ENCODE measurements at places on chromosomes 11 and 22. TPM values are rescaled to one million over a fixed set of nuclear protein-coding genes. Genes with fewer than 3 reads are reported as not detected.

- no peak for DNase-seq
These were observed 37.6 kb downstream of the MS4A2 start for GRCh38 chr11:60125956-60126585.

The MYH9 gene
- 339 TPM for total RNA-seq

The AGBL2 gene
- 0.76 TPM for total RNA-seq

DNA sequence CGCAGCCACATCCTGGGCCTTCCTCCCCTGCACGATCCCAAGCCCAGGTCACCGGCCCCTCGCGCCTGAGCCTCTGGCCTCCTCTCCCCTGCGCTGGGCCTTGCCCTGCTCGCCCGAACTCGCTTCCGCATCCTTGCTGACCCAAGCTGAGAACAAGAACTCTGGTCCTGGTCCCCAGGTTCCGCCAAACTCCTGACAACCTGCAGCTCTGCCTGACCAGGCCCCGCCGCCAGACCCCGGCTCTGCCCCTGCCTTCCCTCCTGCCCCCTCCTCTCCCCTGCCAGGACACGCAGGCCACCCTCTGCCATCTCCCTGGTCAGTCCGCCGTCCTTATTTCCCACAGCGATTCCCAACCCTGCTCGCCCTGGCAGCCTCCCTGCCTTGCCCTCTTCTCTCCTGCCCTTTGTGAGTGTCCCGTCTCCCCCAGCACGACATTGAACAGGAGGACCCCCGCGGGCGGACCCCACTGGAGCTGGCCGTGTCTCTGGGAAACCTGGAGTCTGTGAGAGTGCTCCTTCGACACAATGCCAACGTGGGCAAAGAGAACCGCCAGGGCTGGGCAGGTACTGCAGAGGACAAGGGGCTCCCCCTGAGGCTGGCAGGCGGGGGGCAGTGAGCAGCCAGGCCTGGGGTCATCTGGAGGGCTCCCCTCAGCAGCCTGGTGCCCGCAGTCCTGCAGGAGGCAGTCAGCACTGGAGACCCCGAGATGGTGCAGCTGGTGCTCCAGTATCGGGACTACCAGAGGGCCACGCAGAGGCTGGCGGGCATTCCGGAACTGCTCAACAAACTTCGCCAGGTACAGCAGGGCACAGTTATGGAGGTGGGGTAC lies 762 bp downstream of the ANKRD13D start:
- DNase-seq: no peak

DNA sequence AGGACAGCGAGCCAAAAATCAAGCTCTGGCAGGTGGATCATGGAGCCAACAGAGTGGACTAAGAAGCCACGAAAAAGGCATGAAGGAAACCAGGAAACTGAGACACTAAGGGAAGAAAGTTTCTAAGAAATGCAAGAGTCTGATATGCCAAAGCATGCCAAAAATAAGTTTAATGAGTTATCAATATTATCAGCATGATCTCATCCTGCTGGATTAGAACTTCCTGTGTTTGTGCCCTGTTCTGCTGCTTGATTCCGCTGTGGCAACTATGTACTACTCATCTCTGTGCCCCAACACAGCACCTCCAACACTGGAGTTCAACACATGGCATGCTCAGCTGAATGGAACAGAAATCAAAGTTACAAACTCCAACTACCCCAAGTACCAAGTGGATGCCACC lies 10.8 kb downstream of the SNX19 start:
- DNase-seq: no peak

GRCh38 chr11:69437001-69437875 lies 44.2 kb upstream of the LINC01488 start:
- no peak for DNase-seq

Measured in esophagus squamous epithelium (tissue), 5 donors.